Stimulated activated CD8-positive, alpha-beta memory T cell treated with anti-CD3 and anti-CD28 coated beads, Interleukin-4, amount 100 ng/mL, for 1 hour (primary cell): ENCODE measurements at places on chromosomes 4 and X.

- no peak for DNase-seq
These were observed 19.3 kb downstream of the GUCY1B1 start for GRCh38 chr4:155777971-155778735.

DNA sequence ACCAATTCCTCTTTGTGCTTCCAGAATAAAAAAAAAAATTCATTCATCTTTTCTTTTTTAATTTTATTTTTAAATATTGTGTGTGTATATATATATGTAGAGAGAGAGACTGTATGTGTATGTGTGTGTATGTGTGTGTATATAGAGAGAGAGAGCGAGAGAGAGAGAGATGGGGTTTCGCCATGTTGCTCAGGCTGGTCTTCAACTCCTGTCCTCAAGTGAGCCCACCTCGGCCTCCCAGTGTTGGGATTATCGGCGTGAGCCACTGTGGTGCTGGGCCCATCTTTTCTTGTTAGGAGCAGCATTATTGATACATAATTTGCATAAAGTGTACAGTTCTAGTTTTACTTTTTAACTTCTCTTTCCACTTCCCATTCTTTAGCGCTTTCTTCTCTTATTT, 33.6 kb downstream of the KDM6A start:
- DNase-seq, result no peak

DNA sequence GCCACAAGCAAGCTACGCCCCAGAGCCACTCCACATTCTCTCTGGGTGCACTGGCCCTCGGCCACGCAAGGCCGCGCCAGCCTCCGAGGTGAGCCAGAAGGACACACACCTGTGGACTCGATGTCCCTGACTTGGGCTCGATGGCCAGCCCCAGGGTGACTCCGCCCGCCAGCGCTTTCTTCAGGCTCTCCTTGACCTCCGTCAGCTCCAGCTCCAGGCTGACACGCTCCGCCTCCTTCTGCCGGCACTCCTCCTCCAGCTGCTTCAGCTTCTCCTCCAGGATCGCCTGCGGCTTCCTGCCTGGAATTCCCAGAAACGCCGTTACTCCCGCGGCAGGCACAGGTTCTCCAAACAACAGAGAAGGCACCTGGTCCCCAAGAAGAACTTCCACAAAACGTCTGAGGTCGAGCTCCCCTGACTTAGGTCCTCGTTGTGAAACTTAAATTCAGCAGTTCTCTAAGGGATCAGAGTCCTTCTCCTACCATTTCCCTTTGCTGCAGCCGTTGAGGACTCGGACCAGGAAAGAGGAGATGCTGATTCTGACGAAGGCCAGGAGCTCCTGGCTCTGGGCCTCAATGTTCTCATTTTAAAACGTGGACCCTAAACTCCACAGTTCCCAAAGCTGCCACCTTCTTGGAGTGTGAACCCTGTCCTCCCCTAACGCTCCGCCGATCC, 166.8 kb downstream of the AFAP1 start:
- DNase-seq, result no peak

DNA sequence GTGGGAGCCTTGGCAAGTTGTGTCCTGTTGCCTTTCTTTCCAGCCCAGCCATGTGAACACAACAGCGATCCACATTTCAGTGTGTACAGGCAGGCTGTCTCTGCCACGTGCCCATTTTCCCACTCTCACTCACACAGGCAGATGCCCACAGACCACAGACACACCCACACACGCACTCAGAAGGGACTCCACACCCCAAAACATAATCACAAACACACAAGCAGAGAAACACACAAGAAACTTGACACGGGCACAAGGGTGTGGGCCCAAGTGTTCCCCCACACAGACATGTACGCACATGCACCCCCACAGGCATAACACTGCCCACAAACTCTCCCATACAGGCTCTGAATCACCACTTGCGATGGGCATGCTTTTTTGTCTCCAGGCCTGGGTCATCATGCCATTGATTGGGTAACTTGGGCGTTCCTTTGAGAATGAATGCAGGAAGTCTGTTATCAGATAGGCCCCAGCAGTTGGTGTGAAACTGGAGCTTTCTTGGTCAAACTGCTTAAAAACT, 84.3 kb downstream of the NBDY start:
- DNase-seq, result no peak

GRCh38 chr4:57195622-57196021, 85.4 kb upstream of the IGFBP7 start:
- no peak for DNase-seq

GRCh38 chrX:39262641-39263040, 461.4 kb downstream of the MID1IP1 start:
- no peak for DNase-seq

- DNase-seq, result no peak
These were observed 121.5 kb downstream of the PPEF1 start for GRCh38 chrX:18828832-18829404.

DNA sequence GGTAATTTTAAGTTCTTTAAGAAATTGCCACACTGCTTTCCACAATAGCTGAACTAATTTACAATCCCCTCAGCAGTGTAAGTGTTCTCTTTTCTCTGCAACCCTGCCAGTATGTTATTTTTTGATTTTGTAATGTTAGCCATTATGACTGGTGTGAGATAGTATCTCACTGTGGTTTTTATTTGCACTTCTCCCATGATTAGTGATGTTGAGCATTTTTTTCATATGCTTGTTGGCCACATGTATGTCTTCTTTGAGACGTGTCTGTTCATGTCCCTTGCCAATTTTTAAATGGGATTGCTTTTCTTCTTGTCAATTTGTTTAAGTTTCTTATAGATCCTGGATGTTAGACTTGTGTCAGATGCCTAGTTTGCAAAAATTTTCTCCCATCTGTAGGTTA, 86.1 kb downstream of the BMP3 start:
- no peak for DNase-seq

GRCh38 chr4:13678186-13678924, 50.8 kb upstream of the BOD1L1 start:
- no peak for DNase-seq

GRCh38 chrX:31136144-31136611, 64.3 kb upstream of the FTHL17 start:
- DNase-seq, result no peak

DNA sequence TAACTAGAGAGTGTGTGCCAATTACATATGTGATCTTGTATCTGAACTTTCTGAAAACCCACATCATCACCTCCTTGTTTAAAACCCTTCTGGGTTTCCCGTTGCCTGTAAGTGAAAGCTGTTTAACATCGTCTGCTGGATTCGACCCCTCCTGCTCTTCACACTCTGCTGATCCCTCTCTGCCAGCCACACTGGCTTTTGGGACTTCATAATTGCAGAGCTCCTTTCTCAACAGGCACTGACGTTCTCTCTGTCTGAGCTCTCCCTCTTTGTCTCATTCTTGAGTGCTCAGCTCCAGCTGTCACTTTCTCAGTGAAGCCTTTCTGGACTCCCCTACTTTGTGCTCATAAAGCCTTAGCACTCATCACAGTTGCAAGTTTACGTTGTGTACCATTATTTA, 153.9 kb downstream of the CEP135 start:
- no peak for DNase-seq

DNA sequence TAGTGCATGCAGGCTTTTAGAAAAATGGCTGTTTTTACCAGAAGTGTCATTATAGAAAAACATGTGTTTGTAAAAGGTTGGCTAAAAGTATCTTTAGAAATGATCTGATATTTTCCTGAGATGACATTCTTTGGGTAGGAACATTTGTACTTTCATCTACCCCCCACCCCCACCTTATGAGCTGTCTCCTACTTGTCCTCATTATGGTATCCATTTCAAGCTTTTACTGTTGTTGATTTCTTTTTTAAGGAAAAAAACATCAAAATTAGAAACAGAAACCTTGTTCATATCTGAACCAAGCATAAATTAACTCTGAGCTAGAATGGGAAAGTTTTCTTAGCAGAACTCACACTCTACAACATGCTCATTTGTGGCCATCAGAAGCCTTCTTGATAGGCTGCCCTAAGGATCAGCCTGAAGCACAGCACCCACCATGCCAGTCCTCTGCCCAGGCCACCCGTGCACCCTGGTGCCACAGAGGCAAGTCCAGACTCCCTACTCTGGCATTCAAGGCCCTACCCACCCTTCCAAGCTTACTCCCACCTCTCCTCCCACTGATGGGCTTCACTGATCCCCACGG, 49.4 kb downstream of the NSG1 start:
- DNase-seq, result no peak

- no peak for DNase-seq
These were observed 68.7 kb upstream of the WWC2 start for GRCh38 chr4:183030309-183030708.
